Omental fat pad (tissue), 4 donors: ENCODE measurements at places on chromosomes 5 and 9. TPM values are rescaled to one million over a fixed set of nuclear protein-coding genes. Genes with fewer than 3 reads are reported as not detected.

Gene MORN5
- not detected for total RNA-seq

Gene ORM1
- 5.4 TPM for total RNA-seq

- no peak for DNase-seq
These were observed 27.9 kb upstream of the CTNNA1 start for GRCh38 chr5:138725153-138725817.

GRCh38 chr9:109122726-109123621 is 3.2 kb upstream of the TMEM245 start:
- DNase-seq, result no peak

- DNase-seq, result no peak
These were observed 66.8 kb downstream of the RAB3C start for GRCh38 chr5:58649716-58650115.

- DNase-seq, result no peak
These were observed 26.6 kb downstream of the LHX6 start for GRCh38 chr9:122202111-122202510.

GRCh38 chr5:71483355-71483754 is 27.9 kb downstream of the BDP1 start:
- no peak for DNase-seq

DNA sequence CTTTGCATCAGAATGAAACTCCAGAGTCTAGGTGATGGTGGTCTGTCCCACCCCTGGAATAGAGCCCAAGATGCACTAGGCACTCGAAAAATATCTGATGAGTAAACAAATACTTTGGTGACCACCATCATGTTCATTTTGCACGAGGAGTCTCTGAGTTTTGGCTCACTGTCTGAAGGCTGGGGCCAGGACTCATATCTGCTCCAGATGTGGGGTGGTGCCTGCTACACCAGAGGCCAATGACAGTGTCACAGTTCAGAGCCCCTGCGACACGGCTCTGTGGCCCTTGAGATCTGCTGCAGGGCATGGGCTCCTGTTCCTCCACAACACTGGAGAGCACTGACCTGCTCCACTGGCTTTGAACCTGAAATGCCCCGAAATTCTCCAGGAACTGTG is 164.6 kb downstream of the ROR2 start:
- DNase-seq, result peak; percentile 17

DNA sequence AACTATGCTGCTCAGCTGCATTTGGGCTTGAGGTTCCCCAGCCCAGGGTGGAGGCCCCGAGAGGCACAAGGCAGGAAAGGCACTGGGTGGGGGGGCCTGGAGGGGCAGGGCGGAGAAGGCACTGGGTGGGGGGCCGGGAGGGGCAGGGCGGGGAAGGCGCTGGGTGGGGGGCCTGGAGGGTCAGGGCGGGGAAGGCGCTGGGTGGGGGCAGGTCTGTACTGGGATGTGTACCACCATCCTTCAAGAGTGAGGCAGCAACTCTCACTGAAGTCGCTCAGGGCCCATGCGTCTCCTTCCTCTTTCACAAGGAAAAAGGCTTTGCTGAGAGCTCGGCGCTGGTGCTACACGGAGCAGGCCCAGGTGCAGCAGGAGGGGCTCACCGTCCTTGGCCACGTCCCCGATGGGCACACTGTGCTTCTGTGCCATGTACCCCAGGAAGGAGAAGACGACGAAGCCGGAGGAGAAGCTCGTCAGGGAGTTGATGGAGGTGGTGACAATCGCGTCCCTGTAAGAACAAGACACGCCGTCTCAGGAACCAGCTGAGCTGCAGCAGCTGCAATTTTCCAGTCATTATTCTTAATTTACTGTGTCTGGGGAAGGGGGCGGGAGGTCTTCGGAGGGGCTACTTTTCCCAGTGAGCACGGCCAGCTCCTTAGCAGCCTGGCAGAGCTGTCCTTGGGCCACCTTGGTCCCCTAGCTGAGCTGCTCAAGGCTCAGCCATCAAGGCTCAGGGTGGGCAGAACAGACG is 30.8 kb downstream of the SLC6A3 start:
- DNase-seq, result no peak

- no peak for DNase-seq
These were observed 52.0 kb downstream of the FYB1 start for GRCh38 chr5:39167141-39167971.
